HepG2 (cell line): ENCODE measurements at places on chromosomes 11 and 22.

DNA sequence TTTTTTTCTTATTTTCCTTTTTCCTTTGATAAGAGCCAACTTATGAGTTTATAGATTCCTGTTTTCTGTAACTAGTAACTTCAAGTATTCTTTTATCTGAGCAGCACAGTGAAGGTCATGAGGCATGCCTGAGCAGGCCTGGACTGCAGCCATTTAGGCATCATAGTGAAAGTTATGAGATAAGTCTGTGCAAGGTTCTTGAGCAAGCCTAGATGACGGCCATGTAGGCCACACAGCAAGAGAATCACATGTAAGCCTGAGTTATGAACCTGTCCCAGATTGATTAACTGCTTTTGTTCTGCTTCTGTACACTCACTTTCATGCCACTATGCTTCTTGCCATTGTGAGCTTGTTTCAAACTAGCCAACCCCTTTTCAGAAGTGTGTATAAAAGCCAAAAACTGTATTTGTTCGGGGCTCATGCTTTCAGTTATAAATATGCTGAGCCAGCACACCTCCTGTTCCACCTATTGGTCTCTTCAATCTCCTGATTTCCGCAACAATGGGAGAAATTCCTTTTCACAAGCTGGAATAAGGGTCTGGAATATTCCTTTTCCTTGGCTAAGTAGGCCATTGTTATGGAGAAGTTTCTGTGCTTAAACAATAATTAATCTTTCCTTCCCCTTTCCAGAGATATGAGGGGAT is 745.7 kb downstream of the FAM181B start:
- no peak for DNase-seq

GRCh38 chr22:35726398-35726797 is 8.7 kb downstream of the APOL5 start:
- no peak for DNase-seq

DNA sequence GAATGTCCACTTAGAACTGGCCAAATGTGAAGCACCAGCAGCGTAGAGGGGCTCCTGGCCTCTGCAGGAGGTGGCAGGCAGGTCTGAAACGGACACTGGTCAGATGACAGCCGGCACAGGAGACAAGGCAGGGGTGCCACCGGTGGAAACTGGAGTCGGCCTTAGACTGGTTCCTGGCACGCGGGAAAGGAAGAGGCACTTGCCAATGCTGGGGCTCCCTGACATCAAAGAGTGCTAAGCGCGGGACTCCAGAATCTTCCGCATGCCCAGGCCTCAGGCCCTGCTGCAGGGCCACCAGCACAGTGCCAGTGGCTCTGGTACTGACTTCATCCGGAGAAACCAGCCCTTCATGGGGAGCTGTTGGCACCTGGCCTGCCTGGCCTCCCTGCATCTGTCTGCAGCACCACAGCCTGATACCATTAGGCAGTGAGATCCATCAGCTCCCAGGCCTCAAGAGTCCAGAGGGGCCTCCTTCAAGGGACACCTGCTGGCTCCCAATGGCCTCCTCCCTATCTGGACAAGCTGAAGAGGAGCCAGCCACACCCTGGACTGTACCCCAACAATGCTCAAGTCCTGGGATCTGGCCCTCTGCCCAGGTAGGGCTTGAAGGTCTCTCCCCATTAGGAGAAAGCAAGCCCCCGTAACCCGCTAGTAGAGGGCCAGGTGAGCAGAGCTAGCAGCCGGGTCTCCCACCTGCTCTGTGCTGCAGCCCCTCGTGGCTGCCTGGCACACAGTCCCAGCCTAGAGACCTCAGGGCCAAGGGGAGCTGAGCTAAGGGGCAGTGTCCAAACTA is 29.7 kb upstream of the GNB1L start:
- DNase-seq = no peak

GRCh38 chr22:30596886-30597285 is 5.2 kb upstream of the PES1 start:
- DNase-seq = no peak

GRCh38 chr11:28337701-28338100 is 229.5 kb downstream of the METTL15 start:
- DNase-seq = no peak

DNA sequence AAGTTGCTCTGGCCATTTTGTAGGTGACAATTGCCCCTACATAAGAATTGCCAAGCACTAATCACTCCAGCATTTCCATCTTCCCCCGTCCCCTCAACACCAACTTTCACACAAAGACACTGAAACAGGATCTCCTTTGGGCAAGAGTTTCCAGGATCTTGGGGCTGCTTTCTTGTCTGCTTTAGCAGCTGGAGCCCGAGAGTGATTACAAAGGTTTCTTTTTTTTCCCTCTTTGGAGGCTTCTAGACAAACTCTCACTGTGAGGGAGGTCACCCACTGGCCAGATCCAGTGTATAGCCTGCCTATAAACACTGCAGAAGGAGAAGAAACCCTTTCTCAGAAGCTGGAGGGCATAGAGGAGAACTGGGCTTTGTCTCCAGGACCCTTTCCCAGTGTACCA is 92.5 kb downstream of the APIP start:
- no peak for DNase-seq

- DNase-seq = no peak
Observed at GRCh38 chr11:132444911-132445310, 1074.5 kb downstream of the NTM start.

DNA sequence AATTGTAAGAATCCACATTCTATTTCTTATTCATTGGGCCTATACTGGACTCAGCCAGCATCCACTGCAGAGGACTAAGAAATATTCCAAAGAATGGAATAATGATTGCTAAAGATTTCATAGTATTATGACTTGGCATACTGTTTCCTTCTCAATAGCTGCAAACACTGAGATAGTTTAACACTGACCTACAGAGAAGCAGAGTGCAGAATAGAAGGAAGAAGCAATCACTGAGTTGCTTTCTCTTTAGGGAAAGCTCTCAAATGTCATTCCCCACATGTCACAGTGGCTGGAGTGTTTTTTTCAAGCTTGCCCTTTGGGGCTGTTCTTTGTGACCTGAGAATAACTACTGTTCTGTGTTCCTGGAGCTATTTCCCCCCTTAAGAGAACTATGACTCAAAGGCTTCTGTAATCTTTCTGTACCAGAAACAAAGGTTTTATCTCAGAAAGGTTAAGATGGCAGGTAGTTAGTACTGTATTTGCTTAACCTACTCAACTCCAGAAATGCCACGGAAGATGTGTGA is 243.6 kb upstream of the LUZP2 start:
- no peak for DNase-seq

GRCh38 chr11:109914809-109915653 is 178.2 kb upstream of the ZC3H12C start:
- DNase-seq = no peak

DNA sequence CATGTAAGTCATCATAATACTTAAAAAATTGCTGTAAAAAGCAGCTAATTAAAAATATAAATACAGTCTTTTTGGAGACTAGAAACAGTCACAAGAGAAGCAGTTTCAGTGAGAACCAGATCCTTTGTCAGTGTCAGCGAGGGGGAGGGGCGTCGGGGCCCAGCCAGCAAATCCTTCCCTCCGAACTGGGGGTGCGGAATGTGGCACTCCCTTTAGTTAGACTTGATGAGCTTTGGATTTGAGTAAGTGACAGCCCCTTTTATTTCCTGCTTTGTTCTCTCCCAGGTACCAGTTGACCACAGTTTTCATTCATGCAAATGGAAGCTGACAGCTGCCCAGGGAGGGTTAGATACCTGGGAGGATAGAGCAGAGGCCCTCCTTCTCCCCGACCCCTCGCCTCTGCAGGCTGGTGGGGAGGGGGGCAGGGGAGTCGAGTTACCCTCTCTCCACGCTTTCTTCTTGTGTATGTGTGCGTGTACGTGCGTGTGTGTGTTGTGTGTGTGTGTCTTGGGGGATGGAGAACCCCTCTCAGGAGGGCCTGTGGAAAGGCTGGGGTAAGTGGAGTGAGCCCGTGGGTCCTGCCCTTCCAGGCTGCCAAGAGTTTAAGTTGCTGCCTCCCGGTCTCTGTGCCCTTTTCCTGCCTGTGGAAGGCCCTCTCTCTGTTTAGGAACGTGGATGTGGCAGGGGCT is 38.3 kb downstream of the PTPRJ start:
- no peak for DNase-seq

- DNase-seq = peak; percentile 13
Observed at GRCh38 chr22:25404928-25405816, 159.3 kb upstream of the GRK3 start.

GRCh38 chr11:46978005-46978491 is 41.5 kb downstream of the CSTPP1 start:
- peak; percentile 64 for DNase-seq

DNA sequence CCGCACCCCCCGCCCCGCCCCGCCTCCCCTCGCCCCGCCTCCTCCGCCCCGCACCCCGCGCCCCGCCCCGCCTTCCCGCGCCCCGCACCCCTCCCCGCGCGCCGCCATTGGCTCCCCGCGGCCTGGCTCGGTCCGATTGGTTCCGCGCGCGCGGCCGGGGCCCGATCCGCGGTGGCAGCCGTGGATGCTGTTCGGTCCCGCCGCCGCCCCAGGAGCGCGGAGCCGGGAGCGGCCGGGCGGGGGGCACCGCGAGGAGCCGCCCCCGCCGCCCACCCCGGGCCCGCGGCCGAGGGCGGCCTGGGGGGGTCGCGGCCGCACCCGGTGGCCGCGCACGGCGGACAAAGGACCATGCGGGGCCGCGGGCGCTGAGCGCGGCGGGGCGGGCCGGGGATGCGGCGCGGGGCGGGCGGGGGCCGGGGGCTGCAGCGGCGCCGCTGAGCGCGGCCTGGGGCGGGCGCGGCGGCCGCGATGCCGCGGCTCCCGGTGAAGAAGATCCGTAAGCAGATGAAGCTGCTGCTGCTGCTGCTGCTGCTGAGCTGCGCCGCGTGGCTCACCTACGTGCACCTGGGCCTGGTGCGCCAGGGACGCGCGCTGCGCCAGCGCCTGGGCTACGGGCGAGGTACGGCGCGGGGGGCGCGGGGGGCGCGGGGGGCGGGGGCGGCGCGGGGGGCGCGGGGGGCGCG is at the start of gene B4GALNT4:
Gene B4GALNT4, plus strand, starts transcription at position 164 of the 683 bp plus-strand sequence. Its CDS starts 305 bp downstream, at position 469.
- DNase-seq = no peak

GRCh38 chr11:80109031-80109430 is 668.2 kb upstream of the TENM4 start:
- DNase-seq = no peak

- DNase-seq = no peak
Observed at GRCh38 chr22:23357053-23357452, 176.7 kb downstream of the BCR start.

- no peak for DNase-seq
Observed at GRCh38 chr11:110522471-110522870, 92.7 kb downstream of the FDX1 start.

DNA sequence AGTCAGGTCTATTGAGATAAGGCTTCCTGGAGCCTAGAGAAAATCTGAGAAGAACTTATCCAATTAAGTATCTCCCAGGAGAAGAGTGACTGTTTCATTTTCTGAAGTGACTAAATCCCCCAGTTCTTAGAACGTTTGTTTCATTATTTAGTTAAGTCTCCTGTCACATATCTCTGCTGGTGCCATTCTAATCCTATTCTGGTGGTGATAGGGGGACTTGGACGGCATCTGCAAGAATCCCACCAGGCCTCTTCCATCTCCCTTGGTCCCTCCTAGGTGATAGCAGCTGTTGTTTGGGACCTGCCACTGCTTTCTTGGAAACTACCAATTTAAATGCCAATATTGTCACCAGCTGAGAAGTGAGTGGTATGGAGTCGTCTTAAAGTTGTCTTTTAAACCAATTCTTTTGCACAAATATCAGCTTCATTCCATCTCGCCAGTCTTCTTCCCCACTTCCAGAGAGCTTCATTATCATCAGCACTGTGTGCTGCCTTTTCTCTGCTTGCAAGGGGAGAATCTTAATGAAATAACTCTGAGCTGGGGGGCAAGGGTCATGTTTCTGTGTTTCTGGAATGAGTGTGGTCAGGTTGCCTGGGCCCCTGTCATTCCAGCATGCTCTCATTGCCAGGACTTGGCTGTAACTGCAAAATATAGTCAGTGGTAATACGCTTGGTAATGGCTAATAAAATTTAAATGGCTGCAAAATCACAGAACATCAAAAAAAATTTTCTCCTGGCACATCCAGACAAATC is 104.8 kb downstream of the LDLRAD3 start:
- no peak for DNase-seq

- peak; percentile 87 for DNase-seq
Observed at GRCh38 chr11:27362749-27363575, at the start of gene CCDC34. CCDC34 (minus strand) TSS chr11:27363215; CDS start chr11:27363194, 21 bp downstream.

- DNase-seq = no peak
Observed at GRCh38 chr22:19764636-19765476, 4.3 kb downstream of the TBX1 start.

DNA sequence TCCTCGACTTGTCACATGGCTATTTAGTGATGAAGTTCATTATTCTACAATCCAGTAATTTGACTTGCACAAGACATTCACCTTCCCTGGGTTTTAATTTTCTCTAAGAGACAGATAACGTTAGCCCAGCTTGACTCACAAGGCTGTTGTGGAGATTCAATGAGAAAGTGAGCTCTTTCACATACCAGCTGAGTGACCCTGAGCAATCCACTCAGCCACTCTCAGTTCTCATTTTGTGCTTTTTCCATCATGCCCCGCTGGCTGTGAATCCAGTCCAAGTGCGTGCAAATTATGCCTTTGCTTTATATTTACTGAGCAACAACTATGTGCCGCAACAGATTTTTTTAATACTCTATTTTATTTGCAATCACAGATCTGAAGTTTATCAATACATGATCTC is 176.5 kb downstream of the LARGE1 start:
- no peak for DNase-seq

DNA sequence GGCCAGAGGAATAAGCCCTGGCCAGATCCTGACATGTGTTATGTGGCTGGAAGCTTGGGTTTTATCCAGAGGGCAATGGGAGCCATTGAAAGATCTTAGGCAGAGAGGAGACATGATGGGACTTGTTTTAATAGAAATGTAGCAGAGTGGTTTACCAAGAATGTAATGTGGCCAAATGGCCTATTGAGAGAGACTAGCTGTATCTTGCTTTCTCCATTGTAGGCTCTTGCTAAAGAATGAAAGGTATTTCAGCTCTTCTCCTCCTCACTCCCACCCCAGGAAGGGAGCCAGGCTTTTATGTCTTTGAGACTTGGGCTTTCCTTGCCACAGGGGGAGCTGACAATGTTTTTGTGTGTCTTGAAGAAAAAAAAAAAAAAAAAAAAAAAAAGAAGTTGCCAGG is 82.3 kb downstream of the TRIM29 start:
- no peak for DNase-seq

DNA sequence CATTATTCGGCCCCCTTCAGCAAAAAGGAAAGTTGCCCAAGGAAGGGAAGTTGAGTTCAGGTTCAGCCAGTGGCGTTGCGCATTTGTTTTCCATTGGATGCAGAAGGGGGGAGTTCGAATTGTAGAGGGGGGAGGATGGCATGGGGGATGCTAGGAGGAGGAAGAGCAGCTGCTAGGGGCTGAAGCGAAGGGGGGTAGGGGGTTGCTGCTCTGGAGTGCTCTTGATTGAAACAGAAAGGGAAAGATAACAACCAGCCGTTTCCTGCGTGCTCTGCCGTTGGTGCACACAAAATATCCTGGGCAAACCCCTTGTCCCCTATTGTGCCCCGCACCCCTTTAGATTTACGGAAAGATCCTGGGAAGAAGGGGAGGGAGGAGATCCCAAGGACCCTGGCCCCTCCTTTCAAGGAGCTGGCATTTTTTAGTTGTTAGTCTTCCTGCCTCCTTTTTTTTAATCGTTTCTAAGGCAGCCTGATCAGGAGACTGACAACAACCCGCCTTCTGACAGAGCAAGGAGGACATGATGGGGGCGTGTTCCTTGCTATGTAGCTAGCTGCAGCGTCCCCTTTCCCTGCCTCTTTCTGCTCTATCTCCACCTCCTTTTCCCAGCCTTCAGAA is 2.1 kb downstream of the KMT2A start:
- DNase-seq = no peak

- peak; percentile 58 for DNase-seq
Observed at GRCh38 chr11:120381401-120381800, 45.2 kb downstream of the ARHGEF12 start.

- no peak for DNase-seq
Observed at GRCh38 chr22:39498368-39498767, 3.7 kb upstream of the MIEF1 start.

- DNase-seq = no peak
Observed at GRCh38 chr22:27206374-27207133, 549.2 kb downstream of the MIAT start.
